ENCODE measurements at places on chromosomes 4 and X. TPM values are rescaled to one million over a fixed set of nuclear protein-coding genes. Genes with fewer than 3 reads are reported as not detected.
A peak's percentile ranks its signal among the peaks of the same experiment; 100 is the strongest.

The CRMP1 gene
- total RNA-seq, result 1.3 TPM

DNA sequence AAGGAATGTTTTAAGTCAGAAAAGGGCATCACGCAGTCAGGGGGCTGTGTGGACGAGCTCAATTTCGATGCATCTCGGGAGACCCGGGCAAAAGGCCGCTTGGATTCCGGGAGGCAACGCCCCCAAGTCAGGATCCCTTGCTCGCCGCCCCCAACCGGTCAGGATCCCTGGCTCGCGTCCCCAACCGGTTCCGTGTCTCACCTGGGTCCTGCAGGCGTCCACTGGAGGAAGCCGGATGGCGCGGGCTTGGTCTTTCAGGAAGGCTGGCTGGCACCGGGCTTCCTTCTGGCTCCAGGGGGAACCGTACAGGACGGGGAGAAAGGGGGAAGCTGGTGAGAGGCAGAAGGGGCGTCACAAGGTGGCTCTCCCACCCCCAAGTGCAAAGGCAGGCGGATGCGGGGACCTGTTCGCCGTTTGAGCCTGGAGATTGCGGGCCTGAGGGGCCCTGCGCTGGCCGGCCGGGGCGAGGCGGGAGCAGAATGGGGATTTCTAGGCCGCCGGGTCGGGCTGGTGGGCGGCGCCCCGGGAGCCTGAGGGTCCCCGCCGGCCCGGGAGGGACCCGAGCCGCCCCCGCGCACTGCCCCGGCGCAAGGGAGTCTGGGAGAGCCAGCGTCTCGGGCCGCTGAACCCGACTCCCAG lies 84.7 kb downstream of the HPRT1 start:
- peak; percentile 31 for DNase-seq

The MAGEC2 gene
- not detected for total RNA-seq

DNA sequence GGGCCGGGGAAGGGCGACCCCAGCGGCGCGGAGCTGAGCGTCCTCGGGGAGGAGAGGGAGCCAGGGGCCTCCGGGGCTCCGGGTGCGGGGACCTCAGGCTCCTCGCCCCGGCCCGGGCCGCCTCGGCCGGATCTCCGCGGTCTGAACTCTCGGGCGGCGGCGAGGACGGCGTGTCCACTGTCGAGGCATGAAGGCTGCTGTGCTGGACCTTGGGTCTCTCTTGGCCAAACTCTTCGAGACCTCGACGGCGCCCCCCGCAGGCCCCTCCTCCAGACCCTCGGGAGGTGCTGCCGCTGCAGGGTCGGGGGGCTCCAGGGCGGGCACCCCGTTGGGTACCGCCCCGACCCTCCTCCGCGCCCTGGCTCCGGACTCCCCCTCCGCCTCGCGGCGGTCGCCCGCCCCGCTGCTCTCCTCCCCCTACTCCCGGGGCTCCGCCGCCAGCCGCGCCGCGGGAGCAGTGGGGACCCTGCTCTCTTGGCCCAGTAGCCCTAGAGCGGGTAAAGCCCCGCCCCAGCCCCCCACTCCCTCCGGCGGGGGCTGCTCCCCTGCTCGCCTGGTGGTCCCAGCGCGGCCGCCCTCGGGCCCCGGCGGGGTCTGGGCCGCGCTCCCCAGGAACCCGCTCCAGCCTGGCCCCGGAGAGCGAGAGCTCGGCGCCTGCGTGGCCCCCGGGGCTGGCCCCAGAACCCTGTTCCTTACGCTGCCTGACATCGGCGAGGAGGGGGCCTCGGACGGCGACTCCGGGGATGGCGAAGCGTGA lies 564 bp downstream of the FAM149A start:
- DNase-seq, result peak; percentile 40

All from left ventricle myocardium superior (tissue), 1 donor.